ENCODE measurements at places on chromosomes 5 and 9.

DNA sequence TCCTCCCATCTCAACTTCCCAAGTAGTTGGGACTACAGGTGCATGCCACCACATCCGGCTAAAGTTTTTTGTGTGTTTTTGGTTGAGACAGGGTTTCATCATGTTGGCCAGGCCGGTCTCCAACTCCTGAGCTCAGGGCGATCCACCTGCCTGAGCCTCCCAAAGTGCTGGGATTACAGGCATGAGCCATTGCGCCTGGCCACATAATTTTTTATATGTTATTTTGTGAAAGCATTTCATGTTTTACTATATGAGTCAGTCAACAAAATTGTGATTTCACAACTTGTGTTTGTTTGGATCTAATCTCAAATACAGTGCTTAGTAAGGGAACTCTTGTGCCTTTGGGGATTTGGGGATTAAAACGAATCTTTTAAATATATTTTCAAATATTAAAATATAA is 20.0 kb upstream of the FAM120AOS start:
- no peak for DNase-seq

- DNase-seq, result no peak
Measured at GRCh38 chr9:110911659-110912418, 126.4 kb downstream of the LPAR1 start.

- no peak for DNase-seq
Measured at GRCh38 chr9:133273098-133273497, 1.9 kb downstream of the ABO start.

GRCh38 chr5:175257128-175257846 is 186.7 kb downstream of the DRD1 start:
- no peak for DNase-seq

- DNase-seq, result no peak
Measured at GRCh38 chr9:132753593-132753880, 83.3 kb downstream of the GTF3C4 start.

DNA sequence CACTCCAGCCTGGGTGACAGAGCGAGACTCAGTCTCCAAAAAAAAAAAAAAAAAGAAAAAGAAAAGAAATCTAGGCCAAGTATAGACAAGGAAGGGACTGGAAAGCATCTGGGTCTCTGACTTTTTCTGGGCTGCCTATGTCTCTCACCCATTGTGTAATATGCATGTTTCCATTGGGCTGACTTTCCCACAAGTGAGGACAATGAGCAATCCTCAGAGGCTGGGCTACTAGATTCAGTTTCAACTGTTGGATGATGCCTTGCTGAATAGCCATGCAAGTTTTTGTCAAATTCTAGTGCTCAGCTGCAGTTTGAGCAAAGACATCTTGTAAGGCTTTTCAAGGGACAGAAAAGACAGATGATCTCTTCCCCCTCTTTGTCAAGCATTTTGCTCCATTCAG is 82.1 kb downstream of the PHAX start:
- no peak for DNase-seq

DNA sequence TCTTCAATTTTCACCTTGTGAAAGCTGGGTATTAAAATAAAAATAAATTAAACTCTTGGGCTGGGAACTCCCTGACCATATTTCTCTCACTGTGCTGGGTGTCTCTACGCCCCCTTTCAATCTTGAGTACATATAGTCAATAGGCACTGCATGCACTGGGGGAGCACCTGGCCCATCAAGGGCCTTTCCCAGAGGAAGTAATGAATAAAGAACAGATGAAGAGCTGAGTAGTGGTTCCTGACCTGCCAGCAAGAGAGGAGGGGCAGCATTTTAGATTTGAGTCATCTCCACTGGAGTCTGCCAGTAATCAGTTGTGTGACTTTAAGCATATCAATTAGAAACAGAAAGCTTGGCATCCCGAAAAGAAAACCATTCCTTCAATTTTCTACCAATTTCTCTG is 6.2 kb downstream of the MAPKAP1 start:
- no peak for DNase-seq

GRCh38 chr9:127112056-127112455 is 10.4 kb downstream of the ANGPTL2 start:
- DNase-seq, result no peak

- no peak for DNase-seq
Measured at GRCh38 chr5:10329820-10330481, 22.2 kb upstream of the CMBL start.

DNA sequence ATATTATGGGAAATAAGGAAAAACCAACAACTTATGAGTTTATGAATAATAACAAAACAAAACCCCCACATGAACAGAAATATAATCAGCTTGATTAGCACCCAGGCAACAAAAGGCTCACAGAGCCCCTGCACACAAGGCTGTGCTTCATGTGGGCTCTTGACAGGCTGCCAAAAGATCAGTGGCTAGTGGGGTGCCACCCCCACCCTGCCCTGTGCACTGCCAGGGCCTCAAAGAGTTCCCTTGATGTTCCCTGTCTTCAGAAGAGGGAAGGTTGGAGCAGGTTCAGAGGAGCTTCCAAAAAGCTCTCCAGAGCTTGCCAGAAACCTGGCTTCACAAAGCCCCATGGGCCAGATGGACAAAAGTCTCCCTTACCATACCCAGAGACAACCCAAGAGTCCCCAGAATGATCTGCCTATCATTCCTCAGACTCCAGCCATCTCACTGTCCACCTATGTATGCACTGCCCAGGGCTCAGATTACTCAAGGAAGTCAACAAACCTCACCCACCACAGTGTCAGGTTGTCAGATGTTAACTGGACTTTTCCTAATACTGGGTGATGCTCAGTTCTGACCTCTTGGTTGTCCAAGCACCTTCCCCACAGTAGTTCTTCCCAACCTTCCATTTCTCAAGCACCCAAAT is 87.5 kb downstream of the SIL1 start:
- DNase-seq, result no peak

DNA sequence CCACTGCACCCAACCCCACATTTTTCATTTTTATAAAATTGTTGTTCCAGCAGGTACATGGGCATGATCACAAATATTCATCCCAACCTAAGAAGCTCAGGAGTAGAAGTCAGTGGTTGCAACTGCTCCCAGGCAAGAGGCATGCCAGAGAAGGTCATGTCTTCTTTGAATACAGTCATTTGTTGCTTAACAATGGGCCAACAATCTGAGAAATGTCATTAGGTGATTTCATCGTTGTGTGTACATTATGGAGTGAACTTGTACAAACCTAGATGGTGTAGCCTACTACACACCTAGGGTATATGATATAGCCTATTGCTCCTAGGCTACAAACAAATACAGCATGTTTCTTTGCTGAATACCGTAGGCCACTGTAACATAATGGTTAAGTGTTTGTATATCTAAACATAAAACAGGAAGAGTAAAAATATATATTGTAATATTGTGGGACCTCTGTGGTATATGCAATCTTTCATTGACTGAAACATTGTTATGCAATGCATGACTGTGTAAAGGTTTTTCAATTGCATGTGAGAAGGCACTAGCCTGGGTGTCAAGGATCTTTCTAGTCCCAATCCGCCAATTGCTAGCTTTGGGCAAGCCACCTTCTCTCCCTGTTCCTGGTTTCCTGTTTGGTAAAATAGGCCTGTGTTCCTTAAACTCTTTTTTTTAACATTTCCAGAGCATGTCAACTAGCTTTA is 27.6 kb downstream of the ATP10B start:
- no peak for DNase-seq

GRCh38 chr5:171871711-171872110 is 86.1 kb downstream of the SMIM23 start:
- DNase-seq, result no peak

DNA sequence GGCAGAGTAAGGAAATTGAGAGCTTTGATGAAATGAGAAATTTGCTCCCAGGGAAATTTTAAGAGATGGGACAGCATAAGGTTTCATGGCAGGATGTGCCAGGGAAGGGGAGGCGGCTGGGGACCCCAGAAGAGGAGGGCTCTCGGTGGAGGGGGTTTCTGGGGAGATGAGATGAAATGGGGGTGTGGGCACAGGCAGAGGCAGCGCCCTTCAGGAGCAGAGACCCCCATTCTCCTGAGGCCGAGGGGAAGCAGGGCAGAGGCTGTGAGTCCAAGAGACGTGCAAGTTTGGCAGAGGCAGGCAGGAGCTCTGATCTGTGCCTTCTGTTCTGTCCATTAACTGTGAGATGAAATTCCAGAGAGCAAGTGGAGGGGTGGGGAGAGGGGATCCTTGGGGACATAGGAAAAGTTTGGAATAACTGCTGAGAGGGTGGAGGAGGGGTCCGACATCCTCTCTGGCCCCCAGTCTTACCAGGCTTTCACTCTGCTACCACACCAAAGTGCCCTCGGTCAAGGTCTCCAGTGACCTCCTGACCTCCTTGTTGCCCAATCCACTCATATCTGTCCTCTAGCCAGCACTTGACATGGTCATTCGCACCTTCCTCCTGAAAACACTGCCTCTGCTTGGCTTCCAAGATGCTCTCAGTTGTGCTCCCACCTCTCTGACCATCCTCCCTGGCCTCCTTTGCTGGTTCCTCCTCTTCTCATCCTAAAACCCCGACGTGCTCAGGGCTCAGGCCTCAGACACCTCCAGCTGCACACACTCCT is 108.1 kb upstream of the MVB12B start:
- no peak for DNase-seq

DNA sequence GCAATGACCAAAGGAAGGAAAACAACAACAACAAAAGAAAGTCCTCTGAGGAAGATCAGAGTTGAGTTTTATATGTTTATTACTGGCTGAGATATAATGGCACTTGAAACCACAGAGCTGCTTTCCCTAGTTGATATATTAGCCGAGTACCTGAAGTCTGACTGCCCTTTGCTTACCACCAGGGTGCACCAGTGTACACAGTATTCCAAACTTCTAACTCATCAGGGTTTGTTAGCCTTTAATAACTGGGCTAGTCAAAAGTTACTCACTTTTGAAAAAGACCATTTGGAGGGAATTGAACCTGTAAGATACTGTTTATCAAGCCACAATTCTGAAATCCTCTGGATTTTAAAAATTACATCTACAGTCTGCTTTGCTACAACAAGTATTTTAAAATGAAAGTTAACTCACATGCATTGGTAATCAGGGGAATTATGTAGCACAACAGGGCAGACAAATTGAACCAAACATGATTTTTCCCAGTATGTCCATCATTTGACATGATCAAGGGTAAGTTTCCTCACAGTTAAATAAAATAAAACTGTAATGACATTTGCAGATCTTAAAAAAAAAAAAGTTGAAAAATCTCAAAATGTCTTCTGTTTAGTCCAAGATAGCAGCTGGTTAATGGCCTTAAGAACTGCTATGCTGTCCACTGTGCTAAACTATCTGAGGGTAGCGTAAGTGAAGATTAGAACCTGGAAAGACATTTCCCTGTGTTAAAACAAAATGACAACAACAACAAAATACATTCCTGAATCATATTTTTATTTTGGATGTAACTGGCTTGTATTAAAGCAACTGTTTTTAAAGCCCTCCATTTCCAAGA is 57.3 kb upstream of the C6 start:
- DNase-seq, result no peak

DNA sequence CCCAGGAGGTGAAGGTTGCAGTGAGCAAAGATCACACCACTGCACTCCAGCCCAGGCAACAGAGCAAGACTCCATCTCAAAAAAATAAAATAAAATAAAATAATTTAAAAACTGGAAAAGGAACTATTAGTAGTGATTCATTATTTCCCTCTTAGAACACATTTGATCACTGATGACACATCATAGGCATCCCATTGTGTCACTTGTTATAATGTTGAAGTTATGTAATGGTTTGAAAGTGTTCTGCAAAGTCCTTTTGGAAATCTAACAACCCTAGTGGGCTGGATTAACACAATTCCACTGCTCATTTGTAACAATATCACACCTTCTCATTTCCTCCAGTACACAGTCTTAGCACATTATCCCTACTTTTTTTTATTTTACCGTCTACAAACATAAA is 81.8 kb upstream of the LMNB1 start:
- DNase-seq, result no peak

- no peak for DNase-seq
Measured at GRCh38 chr9:123339666-123340510, 16.1 kb upstream of the CRB2 start.

GRCh38 chr5:94761055-94761454 is 142.6 kb downstream of the SLF1 start:
- no peak for DNase-seq

GRCh38 chr5:128587275-128587674 is 49.2 kb upstream of the FBN2 start:
- no peak for DNase-seq

- no peak for DNase-seq
Measured at GRCh38 chr5:14793851-14794250, 77.7 kb downstream of the ANKH start.

- DNase-seq, result no peak
Measured at GRCh38 chr5:158543539-158544387, 556.0 kb downstream of the EBF1 start.

DNA sequence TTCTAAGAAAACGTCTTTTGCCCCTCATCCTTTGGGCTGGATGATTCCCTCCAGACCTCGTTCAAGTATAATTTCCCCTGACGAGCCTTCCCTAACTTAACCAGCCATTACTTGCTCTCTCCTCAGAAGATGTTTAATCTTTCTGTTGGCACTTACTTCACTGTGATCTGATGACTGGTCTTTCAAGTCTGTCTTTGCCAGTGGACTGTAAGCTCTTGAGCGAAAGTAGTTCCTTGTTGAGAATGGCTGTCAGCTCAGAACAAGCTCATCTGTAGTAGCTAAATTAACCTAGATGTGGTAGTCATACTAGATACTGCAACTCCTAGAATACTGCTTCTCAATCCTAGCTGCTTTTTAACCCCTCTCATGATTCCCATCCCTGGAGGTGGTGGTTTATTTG is 125.0 kb downstream of the AOPEP start:
- no peak for DNase-seq

DNA sequence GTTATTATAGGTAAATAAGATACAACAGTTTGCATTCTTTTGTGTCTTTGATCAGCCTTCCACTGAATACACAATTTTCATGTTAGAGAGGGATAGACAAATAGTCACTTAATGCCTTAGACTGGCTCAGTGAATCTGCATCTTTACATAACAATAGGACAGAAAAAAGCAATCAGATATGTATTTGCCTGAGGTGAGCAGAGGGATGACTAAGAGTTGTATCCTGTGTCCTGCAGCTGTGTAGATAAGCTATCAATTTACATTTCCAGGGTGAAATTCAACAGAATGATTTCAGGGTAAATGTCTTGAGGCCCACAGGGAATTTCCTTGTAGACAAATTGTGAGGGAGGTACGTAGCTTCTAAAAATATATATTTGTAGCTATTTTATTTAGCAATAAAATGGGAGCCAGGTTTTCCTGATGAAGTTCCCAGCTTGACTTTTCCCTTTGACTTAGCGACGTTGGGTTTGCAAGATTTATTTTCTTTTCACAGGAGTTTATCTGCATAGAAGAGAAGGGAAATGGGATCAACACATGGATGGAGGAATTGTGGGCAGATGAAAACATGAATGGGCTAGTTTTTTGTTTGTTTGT is 586.1 kb upstream of the CDH6 start:
- no peak for DNase-seq

Data from activated T-cell treated with anti-CD3 and anti-CD28 coated beads for 4 hours (primary cell).